ENCODE measurements at places on chromosomes 5 and 9.

DNA sequence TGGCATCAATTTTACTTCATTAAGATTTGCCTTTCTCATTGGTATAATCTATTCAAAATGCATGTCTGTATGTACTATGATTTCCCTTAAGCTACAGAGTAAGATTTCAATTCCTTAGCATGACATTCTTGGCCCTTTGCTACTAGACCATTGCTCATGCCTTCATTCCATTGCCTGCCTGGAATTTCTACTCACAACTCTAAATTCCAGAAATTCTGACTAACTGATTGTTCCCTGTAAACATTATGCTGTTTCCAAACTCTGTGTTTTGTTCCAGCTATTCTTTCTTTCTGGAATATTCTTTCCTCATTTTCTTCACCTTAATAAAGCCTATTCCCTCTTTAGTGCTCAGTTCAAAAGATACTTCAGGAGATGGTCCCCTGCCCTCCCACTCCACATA is 568.8 kb upstream of the SEMA6A start:
- DNase-seq, result no peak

DNA sequence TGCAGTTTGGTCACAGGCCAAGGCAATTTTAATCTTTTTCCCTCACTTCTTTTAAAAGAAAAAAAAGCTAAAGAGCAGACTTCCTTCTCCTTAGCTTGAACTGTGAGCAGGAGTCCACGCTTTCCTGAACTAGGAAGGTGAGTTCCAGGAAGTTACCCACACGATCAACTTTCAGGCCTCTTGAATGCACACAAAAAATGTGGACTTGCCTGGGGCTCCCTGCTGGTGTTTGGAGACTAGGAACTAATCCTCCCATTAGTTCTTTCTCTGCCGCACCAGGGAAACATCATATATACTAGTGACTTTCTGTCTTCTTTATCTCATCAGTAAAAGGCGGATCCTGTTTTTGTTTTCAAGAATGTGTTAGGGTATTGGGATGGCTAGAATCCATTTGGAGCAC is 240.0 kb downstream of the GOLPH3 start:
- DNase-seq, result no peak

DNA sequence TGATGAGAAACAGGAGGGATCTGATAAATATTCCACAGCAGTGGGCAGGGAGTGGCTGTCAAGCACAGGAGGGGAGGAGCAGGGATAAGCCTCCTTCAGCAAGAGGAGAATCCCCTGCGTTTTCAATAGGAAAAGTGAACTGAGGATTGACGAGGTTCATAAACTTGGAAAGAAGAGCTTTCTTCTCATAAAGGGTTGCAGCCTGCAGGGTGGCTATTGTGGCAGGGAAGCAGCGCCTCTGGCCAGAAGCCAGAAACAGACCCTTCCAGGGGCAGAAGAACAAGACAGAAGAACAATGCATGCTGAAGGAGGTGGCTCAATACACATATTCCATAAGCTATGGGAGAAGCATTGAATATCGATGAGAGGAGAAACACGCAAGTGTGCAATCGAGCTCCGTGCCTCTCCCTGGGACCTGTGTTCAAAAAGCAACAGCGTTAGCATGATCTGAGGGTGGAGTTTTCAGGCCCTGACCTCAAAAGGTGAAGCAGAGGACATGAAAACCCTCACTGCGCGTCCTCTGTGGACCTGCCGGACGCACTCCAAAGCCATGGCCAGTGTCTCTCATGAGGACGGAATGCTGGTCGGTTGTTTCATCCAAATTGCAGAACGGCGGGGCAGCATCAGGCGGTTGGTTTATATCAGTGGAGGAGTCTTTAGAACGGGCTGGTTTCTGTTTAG is 67.6 kb downstream of the ANKRD33B start:
- DNase-seq, result no peak

DNA sequence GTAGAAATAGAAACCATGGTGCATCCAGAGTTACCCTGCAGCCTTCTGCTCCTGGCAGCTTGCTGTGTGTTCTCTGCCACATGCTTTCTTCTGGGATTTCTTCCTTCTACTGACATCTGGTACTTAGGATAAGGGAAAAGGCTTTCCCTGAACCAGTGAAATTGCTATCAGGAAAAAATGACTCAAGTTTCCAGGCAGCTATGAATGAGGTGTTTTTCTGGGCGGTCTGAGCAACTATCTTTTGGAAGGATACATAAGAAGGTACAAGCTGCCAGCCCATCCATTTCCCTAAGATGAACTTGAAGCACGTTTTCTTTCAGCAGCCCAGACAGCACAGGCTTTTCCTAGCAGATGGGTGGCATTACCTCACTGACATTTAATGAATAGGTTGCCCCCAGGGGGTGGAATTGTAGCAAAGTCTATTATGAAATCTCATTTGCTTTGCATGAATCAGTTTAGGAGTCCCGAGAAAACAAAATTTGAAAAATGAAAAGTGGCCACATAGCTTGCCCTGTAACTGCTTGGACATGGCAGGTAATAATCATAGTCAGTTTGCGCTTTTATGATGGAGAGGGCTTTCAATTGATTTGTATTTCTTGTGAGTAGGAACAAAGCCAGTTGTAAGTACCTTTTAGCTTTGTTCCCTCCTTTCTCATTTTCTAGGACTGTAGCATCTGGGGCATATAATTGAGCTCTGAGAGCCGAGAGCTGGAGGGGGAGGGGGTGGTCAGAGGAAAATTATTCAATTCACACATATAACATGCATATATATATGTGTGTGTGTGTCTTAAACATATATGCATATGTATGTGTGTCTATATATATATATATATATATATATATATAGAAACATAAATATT is 108.5 kb downstream of the C9orf152 start:
- DNase-seq, result no peak

DNA sequence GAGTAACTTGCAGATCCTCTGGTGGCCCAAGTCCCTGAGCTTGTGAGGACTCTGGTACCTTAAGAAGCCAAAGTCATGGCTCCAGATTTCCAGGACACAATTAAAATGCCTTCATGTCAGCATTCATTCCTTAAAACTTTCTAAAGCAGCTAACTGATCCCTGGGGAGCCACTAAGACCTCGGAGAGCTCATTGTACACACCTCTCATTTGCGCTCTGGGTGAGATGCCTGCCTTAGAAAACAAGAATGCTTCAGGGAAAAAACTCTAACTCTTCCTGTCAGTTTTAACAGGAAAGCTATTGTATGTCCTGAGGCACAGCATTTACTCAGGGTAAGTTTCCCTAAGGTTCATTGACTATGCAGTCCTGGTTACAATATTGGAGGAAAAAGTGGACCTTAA is 285.0 kb downstream of the EFNA5 start:
- DNase-seq, result no peak

- DNase-seq, result no peak
Measured at GRCh38 chr9:116952436-116952810, 265.3 kb downstream of the TRIM32 start.

DNA sequence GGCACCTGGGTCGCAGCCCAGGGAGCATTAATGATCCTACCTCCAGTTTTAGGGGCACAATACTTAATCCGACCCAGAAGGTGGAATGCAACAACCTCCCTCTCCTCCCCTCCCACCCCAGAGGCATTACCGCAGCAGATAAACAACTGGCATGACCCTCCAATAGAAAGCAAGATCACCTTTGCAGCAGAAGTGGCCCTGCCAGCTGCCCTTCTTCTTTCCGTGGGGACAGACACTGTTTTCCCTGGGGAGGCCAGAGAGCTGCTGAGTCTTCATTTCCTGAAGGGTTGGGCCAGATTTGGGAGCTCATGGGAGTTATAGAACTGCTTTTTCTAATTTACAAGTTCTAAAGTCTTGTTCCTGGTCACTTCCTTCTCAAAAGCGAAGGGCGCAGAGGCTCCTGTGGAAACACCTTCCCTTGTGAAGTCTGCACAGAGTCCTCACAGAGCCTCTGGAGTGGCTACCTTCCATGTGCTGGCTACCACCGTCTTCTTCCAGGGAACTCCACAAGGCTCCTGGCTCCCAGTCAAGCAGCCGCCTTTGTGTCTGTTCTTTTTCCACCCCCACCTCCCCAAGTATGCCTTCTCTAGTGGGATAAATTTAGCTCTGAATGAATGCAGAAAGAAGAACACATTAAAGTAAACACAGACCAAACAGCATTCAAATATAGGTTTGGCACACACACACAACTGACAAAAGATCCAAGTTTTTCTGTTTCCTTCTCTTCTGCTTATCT is 8.0 kb upstream of the PALM2AKAP2 start:
- DNase-seq, result peak; percentile 78

DNA sequence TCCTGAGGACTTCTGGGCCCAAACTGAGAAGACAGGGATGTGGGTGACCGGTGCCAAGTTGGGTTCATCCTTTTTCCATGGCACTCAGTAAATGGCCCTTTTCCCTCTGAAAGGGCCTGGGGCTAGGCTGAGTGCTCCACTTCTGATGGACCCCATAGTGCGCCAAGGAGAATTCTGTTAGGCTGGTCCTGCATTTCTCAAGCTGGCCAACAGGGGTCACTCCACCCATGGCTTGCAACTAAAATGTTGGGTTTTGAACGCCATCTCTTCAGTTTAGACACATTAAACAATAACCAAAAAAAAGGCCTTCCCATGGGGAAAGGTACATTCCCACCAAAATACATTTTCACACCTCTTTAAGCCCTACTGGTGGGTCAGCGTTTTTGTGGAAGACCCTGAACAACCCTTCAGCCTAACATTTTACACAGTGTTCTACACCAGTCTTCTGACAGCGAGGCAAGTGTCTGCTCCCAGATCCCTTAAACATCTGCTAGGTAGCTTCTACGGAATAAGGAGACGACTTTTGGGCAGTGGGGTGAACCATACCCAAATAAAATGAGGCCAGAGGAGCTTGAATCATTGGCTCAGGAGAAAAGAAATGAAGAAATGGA is 27.3 kb downstream of the CNTFR start:
- DNase-seq, result no peak

- DNase-seq, result no peak
Measured at GRCh38 chr9:111983484-111983908, 86.9 kb downstream of the UGCG start.

- no peak for DNase-seq
Measured at GRCh38 chr5:535846-536698, 11.8 kb upstream of the SLC9A3 start.

DNA sequence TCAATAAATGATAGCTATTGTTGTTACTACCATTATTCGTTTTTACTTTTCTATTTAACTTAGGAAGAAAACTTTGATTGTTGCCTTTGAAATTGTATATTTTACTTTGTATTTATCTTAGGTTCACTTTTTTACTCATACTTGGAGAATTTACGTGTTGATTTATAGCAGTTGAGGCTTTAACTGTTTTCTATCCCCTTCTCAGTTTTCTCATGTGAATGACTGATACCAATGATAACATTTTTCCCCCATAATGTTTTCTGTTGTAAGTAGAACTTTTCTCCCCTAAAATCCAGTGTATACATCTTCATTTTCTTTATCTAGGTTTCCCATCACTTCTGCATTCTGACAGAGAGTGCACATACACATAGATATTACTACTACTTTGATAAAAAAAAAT is 54.4 kb downstream of the FSD1L start:
- DNase-seq, result no peak

GRCh38 chr9:14346231-14346791 is 32.4 kb upstream of the NFIB start:
- DNase-seq, result peak; percentile 55

- DNase-seq, result no peak
Measured at GRCh38 chr5:23996525-23996924, 489.1 kb downstream of the PRDM9 start.

DNA sequence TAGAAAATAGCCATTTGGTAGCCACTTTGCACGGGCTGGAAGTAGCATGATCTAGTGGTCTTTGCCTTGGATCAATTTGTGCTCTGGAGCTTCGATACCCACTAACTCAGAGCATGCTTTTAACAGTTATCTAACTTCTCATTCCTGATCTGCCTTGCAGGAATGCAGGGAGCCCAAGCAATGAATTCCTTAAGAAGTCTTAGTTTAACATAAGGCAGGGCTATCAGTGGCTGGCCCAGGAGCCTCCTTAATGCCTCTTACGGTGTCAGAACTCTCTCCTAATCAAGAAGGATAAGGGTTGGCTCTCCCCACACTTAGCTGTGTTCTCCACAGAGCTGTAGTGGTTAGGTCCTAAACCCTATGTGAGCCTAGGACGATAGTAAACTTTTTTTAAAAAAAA is 95.8 kb upstream of the TBCA start:
- no peak for DNase-seq

- DNase-seq, result no peak
Measured at GRCh38 chr9:38285236-38285635, 107.3 kb upstream of the ALDH1B1 start.

DNA sequence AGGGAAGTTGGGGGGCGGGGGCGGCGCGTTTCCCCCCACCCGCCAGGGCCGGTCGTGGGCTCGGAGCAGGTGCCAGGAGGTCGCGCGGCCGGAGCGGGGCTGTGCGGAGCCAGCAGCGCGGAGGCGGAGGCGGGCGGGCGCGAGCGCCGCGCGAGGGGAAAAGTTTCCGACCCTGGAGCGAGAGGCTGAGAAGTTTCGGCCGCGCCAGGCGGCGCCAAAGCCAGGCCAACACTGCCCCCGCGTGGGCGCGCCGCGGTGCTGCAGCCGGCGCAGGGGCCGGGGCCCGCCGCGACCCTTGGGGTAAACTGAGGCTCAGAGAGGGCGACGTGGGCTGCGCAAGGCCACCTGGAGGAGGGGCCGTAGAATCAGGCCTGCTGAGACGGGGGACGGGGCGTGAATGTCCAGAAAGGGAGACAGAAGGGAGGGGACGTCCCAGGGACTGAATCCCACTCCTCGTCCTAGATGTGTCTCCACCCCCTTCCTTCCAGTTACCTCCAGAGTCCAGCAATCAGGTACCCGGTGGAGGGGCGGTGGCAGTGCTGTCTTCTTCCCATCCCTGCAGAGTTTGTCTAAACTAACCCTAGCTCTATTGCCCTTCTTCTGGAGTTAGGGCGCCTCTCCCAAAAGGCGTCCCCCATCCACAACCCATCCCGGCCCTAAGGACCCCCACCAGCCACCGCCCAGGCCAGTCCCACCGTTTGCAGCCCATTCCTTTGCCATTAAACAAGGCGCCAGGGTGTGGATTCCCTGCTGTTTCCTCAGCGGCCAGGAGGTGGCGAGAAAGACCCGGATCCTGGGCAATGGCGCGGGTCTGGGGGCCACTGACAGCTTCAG is 10.2 kb downstream of the C9orf50 start:
- DNase-seq, result peak; percentile 89

- peak; percentile 98 for DNase-seq
Measured at GRCh38 chr9:20622330-20623020, at the start of gene MLLT3. Gene MLLT3, minus strand, starts transcription at chr9:20622499.

- no peak for DNase-seq
Measured at GRCh38 chr9:117535973-117536372, 121.1 kb upstream of the ASTN2 start.

GRCh38 chr9:68923480-68923879 is 90.4 kb downstream of the PRKACG start:
- DNase-seq, result no peak

GRCh38 chr5:146116361-146116760 is 11.0 kb upstream of the PLAC8L1 start:
- no peak for DNase-seq

- no peak for DNase-seq
Measured at GRCh38 chr5:134242146-134242545, 16.3 kb upstream of the PPP2CA start.

GRCh38 chr9:111258875-111259271 is 71.2 kb downstream of the OR2K2 start:
- no peak for DNase-seq
